Dorsolateral prefrontal cortex (tissue), 122 donors: ENCODE measurements at places on chromosomes 11 and 22.

- no peak for DNase-seq
Observed at GRCh38 chr22:41177040-41177621, 28.0 kb upstream of the L3MBTL2 start.

DNA sequence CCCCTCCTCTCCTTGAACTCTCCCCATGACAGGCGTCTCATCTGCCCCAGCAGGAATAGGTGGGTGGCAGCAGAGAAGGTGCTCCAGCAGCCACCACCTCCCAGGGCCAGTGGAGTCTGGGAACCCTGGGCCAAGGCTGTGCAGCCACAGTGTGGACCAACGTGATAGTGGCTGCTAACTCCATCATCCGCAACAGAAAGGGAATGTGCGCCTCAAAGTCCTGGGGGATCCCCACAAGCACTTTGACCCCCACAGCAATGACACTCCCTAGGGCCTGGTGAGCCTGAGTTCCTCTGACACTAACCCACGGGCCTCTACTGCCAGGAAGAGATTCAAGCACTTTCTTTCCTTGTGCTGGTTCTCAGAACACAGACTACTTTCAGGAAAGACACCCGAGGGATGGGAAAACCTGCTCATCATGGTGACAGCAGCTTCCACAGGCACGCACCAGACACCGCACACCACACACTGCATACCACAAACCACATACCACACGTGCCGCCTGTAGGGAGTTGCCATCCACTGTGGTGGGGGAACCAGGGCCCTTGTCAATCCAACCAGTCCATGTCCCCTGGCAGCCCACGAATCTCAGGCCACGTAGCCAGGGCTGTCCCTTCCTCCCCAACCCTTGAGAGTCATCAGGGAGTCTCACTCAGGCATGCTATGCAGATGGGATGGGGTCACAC lies 3.4 kb upstream of the SLC25A1 start:
- no peak for DNase-seq

- no peak for DNase-seq
Observed at GRCh38 chr11:118892514-118892913, 8.8 kb downstream of the CXCR5 start.

GRCh38 chr11:68330700-68331337 lies 18.4 kb downstream of the LRP5 start:
- DNase-seq, result no peak
